ENCODE measurements at places on chromosomes 5 and 9. TPM values are rescaled to one million over a fixed set of nuclear protein-coding genes. Genes with fewer than 3 reads are reported as not detected.

CAVIN4 gene
- 0.87 TPM for total RNA-seq

DNA sequence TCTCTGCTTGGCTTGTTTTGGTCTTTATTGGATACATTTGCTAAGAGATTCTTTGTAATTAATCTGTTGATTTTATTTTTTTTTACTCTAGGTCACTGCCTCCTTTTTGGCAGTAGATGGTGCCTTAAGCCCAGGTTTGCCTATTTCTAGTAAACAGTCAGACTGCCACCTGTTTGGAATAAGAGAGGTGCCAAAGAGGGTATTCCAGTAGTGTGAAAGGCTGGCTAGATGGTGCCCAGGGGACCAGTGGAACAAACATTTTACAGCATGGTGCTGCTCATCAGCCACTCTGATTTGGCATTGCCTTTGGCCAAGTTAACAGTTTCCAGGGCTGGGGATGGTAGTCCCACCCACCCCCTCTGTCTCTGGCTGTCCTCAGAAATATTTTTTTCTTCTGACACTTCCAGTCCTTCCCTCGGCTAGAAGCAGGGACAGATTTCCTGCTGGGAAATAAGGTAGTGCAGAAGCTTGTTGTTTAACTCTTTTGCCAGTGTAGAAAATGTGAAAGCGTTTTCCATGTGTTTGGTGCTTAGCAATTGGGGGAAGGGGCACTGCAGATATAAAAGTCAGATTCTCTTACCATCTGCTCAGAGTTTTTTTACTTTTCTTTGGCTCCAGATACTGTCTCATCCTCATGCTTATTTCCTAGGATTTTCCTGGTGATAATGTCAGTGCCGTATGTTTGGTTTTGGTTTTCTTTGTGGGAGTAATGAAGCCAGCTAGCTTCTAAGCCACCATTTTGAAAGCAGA lies 36.6 kb upstream of the FBXL7 start:
- DNase-seq: no peak
- H3K4me3 ChIP-seq: no peak overlapping the region
- H3K4me1 ChIP-seq: no peaks in the 10 kb centered on the region
- H3K27ac ChIP-seq: no peak overlapping the region
- H3K27me3 ChIP-seq: peaks cover 10% of the 10 kb centered on the region
- no peaks in the 10 kb centered on the region for H3K36me3 ChIP-seq

DNA sequence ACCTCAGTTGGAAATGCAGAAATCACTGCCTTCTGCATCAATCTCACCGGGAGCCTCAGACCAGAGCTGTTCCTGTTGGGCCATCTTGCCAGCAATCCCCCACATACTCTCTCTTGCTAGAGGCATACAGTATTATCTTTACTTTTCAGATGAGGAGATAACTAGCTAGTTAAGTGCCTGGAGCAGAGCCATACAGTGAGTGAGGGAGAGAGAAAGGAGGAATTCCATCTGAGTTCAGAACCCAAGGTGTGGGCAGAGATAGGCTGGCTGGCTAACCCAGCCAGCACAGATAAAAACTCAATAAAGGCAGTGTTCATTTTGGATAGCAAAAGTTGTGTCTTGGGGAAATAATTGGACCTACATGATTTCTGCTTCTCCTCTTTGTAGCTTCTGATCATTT lies 268.0 kb upstream of the KIF2A start:
- H3K27ac ChIP-seq: no peak overlapping the region
- H3K36me3 ChIP-seq: no peaks in the 10 kb centered on the region
- H3K27me3 ChIP-seq: no peaks in the 10 kb centered on the region

DNA sequence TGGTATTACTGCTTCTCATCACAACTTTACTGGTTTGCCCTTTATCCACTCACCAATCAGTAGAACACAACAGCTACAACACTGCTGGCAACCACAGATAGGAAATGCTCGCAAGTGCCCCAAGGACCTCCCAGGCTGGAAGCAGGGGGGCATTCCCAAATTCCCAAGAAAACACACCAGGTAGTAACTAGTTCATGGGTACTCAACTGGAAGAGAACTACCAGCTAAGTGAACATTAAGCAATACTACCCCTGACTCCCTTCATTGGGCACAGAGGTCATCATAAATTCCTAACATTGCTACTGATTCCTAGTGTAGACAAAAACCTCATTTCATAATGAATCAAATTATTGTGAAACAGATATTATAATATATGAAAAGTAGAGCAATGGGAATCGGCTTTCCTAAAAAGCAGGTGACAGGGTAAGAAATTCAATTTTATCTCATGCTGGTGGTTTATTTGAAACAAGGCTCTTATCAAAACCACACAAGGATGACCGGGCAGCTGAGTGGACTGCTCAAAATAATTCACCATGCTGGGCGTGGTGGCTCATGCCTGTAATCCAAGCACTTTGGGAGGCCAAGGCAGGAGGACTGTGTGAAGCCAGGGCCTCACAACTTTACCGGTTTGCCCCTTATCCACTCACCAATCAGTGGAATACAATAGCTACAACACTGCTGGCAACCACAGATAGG lies 81.6 kb downstream of the TLE1 start:
- H3K4me1 ChIP-seq: peaks cover 54% of the 10 kb centered on the region
- no peaks in the 10 kb centered on the region for H3K27me3 ChIP-seq
- peaks cover 25% of the 10 kb centered on the region for H3K36me3 ChIP-seq
- H3K4me3 ChIP-seq: no peak overlapping the region

- no peaks in the 10 kb centered on the region for H3K27me3 ChIP-seq
- H3K36me3 ChIP-seq: no peaks in the 10 kb centered on the region
- no peak overlapping the region for H3K4me3 ChIP-seq
- no peak overlapping the region for H3K27ac ChIP-seq
Measured at GRCh38 chr9:127170652-127171051, 48.2 kb upstream of the ANGPTL2 start.

- no peaks in the 10 kb centered on the region for H3K27me3 ChIP-seq
- H3K4me1 ChIP-seq: peaks cover 34% of the 10 kb centered on the region
- no peak overlapping the region for H3K27ac ChIP-seq
- H3K4me3 ChIP-seq: no peak overlapping the region
Measured at GRCh38 chr5:74761241-74761640, 5.7 kb downstream of the GFM2 start.

DNA sequence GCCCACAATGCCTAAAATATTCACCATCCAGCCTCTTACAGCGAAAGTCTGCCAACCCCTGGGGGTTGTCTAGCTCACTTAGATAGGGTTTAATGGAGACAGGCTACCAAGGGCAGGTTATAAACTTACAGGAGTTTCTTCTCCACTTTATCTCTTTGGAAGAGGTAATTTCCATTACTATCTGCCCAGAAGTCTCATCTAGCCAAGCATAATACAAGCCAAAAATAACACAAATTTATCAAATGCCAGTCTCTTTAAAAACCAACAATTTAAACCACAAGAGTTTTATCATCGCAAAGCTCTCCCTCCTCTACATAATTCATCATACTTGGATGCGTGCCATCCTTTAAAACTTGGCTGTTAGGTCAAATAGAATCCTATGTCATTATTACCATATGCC lies 6.2 kb downstream of the RBM22 start:
- no peak overlapping the region for H3K27ac ChIP-seq
- peaks cover 7% of the 10 kb centered on the region for H3K4me1 ChIP-seq
- peaks cover 98% of the 10 kb centered on the region for H3K36me3 ChIP-seq
- no peaks in the 10 kb centered on the region for H3K27me3 ChIP-seq

DNA sequence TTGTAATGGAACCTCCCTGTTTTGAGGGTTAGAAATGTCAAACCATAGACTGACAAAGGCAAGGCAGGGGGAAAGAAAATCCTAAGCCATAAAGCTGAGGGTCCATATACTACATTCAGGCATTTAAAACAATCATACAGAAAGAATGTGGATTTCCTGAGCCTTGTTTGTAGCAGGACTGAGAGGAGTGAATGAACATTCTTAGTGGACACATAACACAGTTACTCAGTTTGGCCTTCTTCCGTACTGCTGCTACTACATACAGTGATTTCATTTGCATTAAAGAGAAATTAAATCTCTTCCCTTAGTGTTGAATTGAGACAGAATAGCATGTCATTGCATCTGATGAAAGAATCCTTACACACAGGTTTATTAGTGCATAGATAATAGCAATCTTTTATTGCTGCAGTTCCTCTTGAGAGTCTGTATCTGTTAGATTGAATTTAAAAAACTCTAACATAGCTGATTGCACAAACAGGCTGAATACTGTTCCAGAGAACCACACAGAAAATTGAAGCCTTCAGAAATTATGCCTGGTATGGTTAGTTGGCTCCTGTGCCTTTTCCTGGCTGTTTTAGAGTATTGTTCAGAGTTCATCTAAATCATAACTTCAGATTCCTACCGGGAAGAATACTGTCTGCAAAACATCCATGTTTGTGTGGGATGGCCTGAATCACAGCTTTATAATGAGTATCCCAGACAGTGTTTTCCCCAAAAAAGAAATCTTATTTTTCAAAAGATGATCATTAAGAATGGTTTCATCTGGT lies 2.0 kb upstream of the MTX3 start:
- H3K4me1 ChIP-seq: peaks cover 7% of the 10 kb centered on the region
- no peaks in the 10 kb centered on the region for H3K27me3 ChIP-seq
- DNase-seq: no peak
- no peak overlapping the region for H3K4me3 ChIP-seq
- H3K27ac ChIP-seq: no peak overlapping the region
- H3K36me3 ChIP-seq: peaks cover 6% of the 10 kb centered on the region

- H3K27me3 ChIP-seq: no peaks in the 10 kb centered on the region
- H3K36me3 ChIP-seq: no peaks in the 10 kb centered on the region
- peak within 1 kb of the TSS; percentile 49 for H3K27ac ChIP-seq
Measured at GRCh38 chr9:69035438-69036308, at the start of gene FXN. TSS of gene FXN (plus strand) at chr9:69035752. CDS start at chr9:69035783, 31 bp downstream.

DNA sequence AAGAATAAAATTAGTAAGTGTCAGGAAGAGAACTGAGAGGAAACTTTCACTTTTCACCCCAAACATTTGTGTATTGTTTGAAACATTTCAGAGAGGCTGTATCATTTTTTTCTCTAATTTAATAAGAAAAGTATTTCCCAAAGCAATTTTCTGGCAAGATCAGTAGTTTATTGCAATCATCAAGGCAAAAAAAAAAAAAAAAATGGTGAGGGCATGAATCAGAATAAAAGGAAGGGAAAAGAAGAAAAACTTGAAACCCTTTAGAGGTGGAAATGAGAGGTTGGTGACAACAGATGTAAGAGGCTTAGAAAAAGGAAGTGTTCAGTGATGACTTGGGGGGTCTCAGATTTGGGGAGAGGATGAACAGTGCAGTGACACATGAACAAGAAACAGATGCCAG lies 13.3 kb downstream of the SHC3 start:
- no peak overlapping the region for H3K27ac ChIP-seq
- H3K36me3 ChIP-seq: no peaks in the 10 kb centered on the region
- no peak for DNase-seq
- H3K27me3 ChIP-seq: no peaks in the 10 kb centered on the region
- no peak overlapping the region for H3K4me3 ChIP-seq

DNA sequence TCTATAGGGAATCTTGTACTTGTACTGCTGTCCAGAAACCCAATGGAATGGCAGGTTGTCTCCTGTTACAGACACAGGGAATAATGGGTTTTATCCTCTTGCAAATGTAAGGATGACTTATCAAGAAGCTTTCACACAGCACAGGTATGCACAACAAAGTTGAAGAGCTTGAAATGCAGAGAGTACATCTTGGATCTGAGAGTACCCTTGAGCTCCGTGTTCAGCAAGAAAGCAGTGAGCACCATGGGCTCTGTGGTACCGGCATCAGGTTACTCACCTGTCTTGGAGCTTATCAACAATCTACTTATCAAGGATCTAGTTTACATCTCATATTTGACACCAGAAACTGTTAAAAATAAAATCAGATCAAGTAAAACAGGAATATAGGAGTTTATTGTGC lies 22.0 kb upstream of the EMB start:
- H3K27ac ChIP-seq: no peak overlapping the region
- no peaks in the 10 kb centered on the region for H3K27me3 ChIP-seq
- H3K36me3 ChIP-seq: no peaks in the 10 kb centered on the region
- H3K4me1 ChIP-seq: no peaks in the 10 kb centered on the region
- no peak overlapping the region for H3K4me3 ChIP-seq

DNA sequence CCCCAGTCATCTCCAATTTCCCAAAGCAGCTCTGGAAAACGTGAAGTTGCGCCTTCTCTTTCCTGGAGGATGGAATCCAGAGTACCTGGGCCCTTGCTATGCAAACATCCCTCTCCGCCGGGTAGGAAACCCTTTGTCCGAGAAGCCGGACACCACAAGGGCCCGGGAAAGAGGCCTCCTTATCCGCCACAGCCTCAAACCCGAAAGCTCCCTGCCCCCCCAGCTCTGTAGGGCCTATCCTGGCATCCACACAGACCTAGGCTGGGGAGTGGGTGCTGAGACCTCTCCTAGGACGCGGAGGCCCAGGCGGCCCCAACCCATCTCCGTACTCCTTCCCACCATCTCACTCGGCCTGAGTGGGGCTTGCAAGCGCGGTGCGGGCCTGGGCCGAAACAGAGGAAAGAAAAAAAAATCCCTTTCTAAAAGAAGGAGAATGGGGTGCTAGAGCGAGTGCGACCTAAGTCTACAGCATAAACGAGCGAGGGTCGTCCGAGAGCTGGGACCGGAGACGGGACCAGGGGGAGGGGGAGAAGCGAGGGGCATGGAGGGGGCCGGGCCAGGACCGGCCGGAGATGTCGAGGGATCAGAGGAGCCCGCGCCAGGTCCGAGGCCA lies 624 bp downstream of the FBXW11 start:
- peak overlapping the region; percentile 86 for H3K4me3 ChIP-seq
- H3K27ac ChIP-seq: peak overlapping the region; percentile 95
- H3K4me1 ChIP-seq: peaks cover 18% of the 10 kb centered on the region
- peak; percentile 64 for DNase-seq

- peak overlapping the region; percentile 80 for H3K4me3 ChIP-seq
- H3K4me1 ChIP-seq: peaks cover 18% of the 10 kb centered on the region
- H3K27me3 ChIP-seq: no peaks in the 10 kb centered on the region
- peaks cover 24% of the 10 kb centered on the region for H3K36me3 ChIP-seq
Measured at GRCh38 chr9:21991072-21991959, 2.9 kb downstream of the CDKN2A start.

HTR1A gene
- total RNA-seq: not detected

GRCh38 chr9:3244963-3245653 lies 280.7 kb downstream of the RFX3 start:
- no peaks in the 10 kb centered on the region for H3K4me1 ChIP-seq
- DNase-seq: no peak
- no peaks in the 10 kb centered on the region for H3K27me3 ChIP-seq

DNA sequence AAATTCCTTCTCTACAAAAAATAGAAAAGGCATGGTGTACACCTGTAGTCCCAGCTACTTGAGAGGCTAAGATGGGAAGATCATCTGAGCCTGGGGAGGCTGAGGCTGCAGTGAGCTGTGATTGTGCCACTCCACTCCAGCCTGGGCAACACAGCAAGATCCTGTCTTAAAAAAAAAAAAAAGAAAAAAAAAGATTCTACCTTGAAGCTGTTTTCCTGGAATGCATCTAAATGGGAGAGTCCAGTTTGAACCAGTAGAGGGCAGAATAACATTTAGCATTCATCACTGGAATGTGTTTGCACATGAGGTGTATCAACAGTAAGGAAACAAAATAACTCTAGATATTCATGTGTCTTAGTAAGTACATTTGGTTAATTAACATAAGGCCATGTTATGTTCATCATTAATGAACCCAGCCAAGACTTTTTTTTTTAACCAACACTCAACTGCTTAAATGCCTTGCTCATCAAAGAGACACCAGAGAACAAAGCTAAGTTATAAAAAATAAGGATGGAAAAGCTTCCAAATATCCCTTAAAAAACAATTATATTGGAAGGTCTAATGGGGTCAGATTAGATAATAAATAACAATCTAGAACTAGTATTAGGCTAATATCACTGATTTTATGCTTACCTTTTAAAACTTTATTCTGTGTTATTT lies 16.1 kb downstream of the IFNE start:
- no peaks in the 10 kb centered on the region for H3K36me3 ChIP-seq
- H3K27ac ChIP-seq: no peak overlapping the region
- H3K4me3 ChIP-seq: no peak overlapping the region
- no peaks in the 10 kb centered on the region for H3K27me3 ChIP-seq

All from SJSA1 (cell line).